ENCODE measurements at places on chromosomes 4 and X.

DNA sequence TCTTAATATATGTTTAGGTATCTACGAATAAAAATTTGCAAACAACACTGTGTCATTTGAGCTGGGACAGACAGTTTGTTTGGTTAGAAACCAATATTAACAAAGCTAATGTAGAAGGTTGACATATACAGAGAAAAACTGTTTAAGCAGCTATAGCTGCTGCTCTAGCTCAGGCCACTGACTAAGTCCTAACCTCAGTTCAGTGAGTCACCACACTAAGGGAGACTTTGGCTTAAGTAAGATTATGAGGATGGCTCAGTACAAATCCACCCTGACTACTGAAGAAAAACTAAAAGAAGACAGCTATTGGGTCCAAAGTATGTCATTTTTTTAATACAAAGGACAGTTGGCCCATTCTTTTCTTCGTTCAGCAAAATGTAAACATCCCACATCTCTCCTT lies 717.3 kb upstream of the ACTRT1 start:
- DNase-seq, result no peak

DNA sequence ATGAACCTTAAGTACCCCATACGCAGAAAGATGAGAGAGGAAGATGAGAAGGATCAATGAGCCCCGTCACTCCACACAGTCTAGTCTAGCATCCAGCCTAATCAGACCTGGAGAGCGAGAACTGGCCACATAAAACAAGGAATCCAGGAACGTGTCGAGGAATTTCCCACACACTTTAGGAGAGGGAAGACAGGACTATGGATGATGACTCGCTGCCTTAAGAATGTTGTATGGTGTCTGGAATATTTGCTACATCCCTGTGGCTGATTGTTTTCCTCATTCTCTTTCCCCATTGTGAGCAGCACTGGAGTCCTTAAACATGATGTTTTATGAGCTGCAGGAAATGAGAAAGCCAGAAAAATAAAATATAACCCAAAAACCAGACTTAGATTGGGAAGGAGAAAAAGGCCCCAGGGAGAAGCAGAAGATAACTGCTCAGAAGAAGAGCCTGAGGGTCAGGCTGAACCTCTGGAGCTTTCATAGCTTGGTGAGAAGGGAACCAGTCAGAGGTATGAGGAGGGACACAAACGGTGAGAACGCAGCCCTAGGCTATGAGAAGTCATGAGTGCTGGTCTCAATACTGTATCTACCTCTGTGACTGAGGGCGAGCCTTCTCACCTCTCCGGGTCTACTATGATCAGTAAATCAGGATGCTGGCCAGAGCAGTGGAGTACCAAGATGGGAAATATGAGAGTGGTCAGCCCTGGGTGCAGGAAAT lies 139.5 kb upstream of the NOCT start:
- DNase-seq, result no peak

DNA sequence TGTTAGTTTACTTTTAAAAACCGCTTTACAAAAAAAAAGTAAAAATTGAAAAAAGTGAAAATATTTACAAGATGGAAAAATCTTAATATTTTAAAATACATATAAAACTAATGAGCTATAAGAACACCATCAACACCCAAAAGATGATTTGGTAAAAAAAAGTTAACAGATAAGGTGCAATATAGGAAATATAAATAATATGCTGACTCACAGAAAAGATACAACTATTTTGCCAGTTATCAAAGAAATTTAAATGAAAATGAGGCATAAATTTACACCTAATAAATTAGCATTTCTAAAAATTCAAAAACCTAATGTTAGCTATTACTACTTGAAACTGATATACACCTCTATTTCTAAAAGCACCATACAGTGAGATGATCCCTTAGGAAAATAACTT lies 54.5 kb downstream of the BRWD3 start:
- no peak for DNase-seq

- no peak for DNase-seq
These were observed 406.2 kb downstream of the ANKRD50 start for GRCh38 chr4:124306352-124306751.

GRCh38 chr4:70651864-70652506 lies 14.3 kb downstream of the JCHAIN start:
- peak; percentile 8 for DNase-seq

GRCh38 chr4:100977746-100978397 lies 369.5 kb downstream of the PPP3CA start:
- DNase-seq, result no peak

- DNase-seq, result no peak
These were observed 315.4 kb downstream of the INPP4B start for GRCh38 chr4:142530728-142531127.

DNA sequence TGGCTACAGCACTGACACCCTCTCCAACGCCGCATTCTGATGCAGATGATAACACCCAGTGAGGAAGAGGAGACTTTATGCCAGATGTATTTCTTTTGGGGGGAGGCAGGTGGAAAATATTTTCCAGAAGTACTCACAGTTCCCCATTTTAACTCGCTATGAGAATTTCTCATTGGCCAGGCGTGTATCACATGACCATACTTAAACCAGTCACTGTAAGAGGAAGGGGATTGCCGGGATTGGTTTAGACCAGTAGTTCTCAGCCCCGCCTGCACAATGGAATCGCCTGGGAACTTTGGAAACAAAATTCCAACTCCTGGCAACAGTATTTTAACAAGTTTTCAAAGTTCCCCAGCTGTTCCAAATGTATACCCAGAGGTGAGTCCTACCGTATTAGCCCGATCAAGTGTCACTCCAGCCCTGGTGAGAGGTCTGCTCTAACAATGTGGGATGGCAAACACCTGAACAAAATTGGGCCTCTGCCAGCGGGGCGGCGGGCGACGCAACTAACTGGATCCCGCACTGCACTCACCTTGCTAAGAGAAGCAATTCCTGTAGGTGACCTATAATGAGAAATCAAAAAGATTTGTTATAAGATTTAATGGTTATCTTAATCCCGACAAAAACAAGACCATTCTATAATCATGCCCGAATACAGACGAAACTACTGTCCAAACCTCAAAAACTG lies 2.9 kb upstream of the MSL3 start:
- no peak for DNase-seq

DNA sequence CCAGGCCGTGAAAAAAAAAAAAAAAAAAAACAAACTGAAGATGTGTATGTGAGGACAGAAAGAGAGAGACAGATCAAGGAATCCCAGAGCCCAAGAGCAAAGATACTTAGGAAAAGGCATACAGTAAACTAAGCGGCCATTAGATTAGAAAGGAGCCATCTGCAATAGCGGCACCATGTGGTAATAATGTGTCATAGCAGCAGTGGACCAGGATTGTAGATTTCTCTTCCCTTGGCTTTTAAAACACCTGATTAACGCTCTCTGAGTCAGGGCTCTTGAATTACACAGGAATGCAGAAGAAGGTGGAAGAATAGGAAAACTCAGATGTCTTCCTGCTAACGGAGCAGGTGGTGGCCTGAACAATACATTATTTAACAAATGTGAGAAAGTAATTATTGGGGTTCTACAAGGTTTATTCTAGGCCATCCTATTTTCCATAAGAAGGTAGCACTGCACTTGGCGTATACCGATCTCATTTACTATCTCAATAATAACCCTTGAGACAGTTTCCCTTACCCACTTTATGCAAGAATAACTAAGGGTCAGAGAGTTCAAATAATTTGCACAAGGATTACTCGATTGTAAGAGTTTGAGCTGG lies 182.7 kb downstream of the KCNIP4 start:
- DNase-seq, result peak; percentile 44

GRCh38 chr4:8188085-8188484 lies 11.0 kb upstream of the SH3TC1 start:
- DNase-seq, result no peak

DNA sequence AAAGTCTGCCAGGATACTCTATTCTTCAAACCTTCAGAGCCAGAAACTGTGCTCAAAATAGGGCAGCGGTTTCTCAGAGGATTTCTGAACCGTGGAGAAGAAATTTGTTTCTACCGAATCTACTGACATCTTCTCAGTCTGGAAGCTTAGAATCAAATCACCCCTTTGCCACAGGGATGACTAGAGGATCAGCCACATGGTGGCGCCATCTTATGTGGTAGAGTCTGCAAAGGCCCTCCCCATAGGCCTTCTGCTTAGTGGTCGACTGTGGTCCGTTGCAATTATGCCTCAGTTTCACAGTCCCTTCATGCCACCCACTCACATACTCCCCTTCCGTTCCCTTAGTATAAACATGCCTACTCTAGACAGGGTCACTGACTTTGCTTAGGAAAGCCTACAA lies 680.7 kb upstream of the SPANXN1 start:
- DNase-seq, result no peak

DNA sequence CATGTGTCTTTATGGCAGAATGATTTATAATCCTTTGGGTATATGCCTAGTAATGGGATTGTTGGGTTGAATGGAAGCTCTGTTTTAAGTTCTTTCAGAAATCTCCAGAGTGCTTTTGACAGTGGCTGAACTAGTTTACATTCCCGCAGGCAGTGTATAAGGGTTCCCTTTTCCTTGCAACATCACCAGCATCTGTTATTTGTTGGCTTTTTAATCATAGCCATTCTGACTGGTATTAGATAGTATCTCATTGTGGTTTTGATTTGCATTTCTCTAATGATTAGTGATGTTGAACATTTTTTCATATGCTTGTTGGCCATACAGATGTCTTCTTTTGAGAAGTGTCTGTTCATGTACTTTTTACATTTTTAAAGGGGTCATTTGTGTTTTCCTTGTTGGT lies 129.8 kb downstream of the TBCK start:
- DNase-seq, result no peak

GRCh38 chrX:37599729-37600128 lies 28.3 kb downstream of the LANCL3 start:
- no peak for DNase-seq

DNA sequence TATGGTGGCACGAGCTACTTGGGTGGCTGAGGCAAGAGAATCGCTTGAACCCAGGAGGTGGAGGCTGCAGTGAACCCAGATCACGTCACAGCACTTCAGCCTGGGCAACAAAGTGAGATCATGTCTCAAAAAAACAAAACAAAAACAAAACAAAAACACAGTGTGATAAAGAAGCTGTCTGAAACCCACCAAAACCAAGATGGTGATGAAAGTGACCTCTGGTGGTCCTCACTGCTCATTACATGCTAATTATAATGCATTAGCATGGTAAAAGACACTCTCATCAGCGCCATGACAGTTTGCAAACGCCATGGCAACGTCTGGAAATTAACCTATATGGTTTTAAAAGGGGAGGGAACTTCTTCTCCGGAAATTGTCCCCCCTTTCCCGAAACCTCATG lies 29.4 kb upstream of the OPHN1 start:
- no peak for DNase-seq

DNA sequence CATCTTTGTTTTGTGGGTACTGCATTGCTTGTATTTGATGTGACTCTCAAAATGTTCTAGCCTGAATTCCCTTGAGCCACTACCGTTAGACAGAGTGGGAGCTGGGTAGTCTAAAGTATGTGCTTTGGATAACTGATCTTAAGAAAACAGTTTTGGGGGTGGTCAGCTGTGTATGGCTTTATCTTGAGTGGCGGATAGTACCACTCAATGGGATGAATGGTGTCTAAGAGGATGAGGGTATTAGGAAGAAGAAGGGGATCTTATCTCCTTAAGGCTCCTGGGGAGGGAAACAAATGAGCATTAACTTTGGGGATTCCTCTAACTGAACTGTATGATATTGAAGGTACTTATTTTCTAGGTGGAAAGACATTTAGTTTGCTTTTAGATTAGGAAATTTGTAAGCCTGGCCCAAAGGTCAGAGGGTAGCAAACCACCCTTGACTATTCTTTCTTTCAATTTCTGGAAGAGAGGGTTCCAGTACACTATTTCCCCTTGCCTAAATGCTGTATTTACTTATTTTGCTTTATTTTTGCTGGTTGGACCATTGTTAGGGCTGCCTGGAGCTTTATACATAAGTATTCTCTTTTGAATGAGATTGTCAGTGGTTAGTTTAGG lies 11.3 kb downstream of the BMP2K start:
- no peak for DNase-seq

GRCh38 chrX:19882066-19882775 lies 5.2 kb downstream of the SH3KBP1 start:
- DNase-seq, result no peak

DNA sequence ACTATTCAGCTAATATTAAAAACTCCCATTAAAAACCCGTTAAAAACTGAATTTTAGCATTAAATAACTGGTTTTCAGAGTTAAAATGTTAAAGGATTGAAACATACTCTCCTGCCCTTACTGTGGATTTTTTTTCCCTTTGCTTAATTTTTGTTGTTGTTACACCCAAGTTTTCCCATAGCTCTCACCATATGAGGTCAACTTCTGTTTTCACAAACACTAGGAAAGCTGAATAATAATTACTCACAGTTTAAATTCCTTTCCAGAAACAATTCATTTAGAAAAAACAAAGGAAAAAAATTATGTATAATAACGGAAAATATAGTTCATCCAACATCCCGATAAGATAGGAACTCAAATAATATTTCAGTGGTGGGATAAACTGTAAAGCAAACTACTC lies 129.0 kb downstream of the PPP3CA start:
- DNase-seq, result no peak

GRCh38 chrX:8037593-8038348 lies 110.6 kb upstream of the PNPLA4 start:
- no peak for DNase-seq

- no peak for DNase-seq
These were observed 612.7 kb downstream of the KCTD8 start for GRCh38 chr4:43835869-43836268.

DNA sequence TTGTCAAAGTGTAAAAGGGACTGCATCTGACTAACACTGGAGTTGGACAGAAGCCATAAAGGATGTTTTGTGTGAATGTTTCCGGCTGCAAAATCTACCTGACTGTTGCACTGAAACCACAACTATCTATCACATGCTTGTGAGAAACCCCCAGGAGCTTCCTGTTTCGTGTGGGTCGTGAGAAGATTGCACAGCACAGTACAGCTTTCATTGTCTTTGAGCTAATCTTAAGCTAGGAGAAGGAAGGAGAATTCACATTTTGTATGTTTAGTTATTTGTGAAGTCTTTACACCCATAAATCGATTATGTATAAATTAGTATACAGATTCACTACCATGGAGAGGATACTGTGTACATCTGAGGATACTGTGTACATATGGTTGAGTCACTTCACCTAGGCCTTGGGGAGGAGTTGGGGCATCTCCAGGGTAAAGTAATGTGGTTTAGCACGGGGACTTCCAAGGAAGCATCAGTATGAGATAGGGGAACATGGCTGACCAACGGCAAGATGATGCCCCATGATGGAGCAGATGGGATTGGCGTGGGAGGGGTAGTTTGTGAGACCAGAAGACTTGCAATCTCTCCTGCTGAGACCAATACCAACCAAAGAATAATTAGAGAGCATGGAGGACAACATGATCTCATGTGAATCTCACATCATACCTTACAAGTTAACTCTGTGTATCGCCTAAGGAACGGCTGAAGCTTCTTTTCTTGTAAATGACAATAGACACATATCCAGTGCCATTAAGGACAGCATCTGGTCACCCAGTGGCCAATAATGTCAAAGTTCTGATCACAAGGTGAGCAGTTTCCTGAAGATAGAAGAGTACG lies 43.1 kb upstream of the FAM9C start:
- DNase-seq, result no peak

- DNase-seq, result no peak
These were observed 112.9 kb downstream of the PTPN13 start for GRCh38 chr4:86706923-86707597.

- DNase-seq, result no peak
These were observed 456.5 kb upstream of the CPEB2 start for GRCh38 chr4:14545807-14546206.

GRCh38 chr4:53507671-53508286 lies 83.5 kb downstream of the LNX1 start:
- DNase-seq, result no peak
